DMS153 (cell line): ENCODE measurements at places on chromosomes 1 and 21.

- no peak for DNase-seq
These were observed 57.0 kb upstream of the TARBP1 start for GRCh38 chr1:234535763-234536515.

DNA sequence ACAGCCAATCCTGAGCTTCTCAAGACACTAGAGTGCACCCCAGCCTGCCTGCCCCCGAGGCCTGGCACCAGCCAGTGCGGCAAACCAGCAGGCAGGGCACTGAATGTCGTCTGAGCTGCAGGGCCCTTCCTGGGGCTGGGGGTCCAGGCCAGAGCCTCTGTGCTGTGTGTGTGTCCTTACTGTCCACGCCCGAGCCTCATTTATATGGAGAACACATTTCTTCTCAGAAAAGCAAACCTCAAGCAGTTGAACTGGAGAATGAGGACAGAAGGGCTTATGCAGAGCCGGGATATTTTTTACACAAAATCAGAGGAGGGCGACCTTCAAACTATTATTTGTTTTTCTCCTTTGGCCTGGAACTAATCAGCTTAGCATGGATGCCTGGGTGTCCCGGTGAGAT is 52.7 kb downstream of the POFUT2 start:
- no peak for DNase-seq

DNA sequence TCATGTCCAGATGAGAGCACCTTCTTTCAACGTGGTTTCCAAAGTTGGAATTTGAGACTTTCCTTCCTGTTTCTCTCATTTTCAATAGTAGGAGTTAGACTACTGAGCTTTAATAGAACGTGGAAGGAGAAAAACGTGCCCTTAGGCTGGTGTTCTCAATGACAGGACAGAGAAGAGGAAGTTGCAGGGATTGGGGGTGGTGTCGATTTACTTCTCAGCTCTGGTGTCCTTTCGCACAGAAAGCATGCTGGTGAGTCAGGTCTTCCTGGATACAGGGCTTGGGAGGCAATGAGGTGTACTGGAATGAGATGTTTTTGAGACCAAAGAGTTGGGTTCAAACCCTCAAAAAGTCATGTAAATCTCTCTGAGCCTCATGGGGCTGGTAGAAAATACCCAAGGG is 67.1 kb downstream of the HIVEP3 start:
- DNase-seq, result peak; percentile 46

DNA sequence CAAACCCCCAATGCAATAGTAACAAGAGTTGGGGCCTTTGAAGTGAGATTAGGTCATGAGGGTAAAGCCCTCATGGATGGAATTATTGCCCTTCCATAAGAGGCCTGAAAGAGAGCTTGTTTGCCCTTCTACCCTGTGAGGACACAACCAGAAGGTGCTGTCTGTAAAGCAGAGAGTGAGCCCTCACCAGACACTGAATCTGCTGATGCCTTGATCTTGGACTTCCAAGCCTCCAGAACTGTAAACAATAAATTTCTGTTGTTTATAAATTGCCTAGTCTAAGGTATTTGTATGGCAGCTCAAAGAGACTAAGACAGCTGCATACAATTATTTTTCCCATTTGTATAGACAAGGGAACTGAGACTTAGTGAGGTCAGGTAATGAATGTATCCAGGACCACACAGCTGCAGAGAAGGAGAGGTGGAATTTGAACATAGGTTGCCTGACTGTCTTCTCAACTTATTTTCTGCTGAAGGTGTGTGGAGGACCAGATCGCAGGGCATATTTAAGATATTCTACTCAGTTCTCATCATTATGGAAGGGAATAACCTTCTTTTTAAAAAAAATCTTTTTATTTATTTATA is 18.7 kb downstream of the IL23R start:
- DNase-seq, result no peak

DNA sequence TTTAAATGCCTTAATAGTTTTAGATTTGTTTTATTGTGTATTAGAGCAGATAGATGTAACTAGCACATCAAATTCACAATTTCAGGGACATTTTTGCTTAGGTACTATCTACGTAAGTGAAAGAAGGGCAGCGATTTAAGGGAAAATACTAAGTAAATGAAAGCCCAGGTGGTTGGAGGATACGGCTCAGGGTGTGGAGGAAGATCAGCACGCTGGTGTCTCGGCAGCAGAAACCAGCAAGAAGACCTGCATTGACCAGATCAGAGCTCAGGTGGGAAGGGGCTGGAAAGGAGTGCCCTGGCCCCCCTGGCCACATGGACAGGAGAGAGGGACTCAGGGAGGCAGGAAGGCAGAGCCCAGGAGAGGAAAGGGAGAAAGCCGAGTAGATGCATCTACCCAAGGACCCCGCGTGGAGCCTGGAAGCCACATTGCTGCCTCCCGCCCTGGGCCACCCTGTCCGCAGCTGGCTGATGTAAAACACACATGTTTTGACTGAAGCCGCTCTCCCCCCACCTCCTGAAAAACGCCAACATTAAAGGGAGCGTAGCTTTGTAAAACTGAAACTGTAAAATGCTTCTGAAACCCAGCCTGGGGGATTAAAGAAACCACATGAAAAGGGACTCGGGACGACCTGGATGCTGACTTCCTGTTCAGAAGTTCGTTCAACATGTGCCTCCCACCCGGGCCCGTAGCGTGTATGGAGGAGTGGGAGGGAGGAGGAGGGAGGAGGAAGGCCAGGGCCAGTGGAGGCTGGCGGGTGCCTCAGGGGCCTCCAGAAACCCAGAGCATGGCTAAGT is 72.6 kb upstream of the TARDBP start:
- DNase-seq, result no peak

DNA sequence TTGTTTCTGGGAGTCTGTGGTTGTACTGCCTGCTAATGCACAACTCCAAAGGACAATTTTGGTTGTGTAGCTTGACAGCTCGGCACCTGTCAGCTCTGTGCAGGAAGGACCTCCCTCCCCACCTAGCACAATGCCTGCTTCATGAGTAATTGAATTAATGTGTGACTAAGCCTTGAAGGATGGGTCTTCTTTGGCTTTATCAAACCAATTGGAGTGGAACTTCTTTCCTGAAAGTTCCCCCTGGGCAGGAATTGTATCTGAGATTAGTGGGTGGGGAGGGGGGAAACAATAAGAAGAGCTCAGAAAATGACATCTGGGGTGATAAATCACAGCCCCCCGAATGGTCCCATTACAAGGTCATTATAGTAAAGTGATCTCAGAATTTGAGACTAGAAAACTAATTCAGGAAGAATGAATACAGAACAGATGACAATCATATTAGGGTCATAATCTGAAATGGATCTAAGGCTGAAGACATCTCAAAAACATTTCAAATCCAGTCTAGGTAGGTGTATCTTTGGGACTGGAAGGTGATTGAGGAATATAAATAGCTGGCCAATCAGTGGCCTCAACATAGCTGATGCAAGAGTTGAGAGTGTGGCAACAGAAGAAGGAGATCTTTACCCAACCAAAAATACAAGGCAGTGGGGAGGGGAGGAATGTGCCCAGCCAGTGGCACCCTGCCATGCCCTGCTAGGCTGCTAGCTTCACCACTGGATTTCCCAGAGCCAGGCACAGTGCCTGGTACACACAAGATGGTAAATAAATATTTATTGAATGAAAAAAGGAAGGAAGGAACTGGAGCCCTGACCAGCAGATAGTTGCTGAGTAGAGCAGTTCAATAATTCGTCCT is 10.1 kb upstream of the SESN2 start:
- DNase-seq, result peak; percentile 40

DNA sequence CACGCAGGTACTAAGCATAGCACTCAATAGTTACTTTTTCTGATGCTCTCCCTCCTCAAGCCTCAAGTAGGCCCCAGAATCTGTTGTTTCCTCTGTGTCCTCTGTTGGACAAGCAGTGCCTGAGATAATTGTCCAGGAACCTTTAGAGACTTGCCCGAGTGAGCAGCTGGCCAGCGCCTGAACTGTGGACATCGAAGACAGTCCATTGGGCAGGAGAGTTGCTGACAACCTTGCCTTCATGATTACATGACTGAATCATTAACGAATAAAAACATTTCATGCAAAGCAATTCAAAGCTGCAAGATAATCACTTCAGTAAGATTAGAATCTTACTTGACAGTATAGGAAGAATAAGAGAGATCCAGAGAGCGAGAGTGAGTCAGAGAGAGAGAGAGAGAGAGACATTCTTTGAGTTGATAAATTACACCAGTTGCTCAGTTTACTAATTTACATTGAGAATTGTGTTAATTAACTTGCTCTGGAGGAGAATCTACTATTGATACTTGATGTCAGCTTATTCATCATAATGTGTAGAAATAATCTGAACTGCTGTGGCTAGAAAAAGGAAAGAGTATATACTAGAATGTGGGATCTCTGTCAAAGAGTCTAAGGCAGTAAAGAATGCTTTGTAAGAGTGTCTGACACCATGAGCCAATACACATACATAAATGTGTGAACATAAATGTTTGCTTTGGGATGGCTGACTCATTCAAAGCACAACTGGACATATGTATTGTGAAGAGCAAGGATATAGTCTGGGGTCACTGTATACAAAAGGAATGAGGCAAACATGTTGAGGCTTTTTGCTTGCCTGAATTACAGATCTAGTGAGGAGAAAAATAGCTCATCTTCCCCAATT is 216.0 kb downstream of the ZNF326 start:
- no peak for DNase-seq

DNA sequence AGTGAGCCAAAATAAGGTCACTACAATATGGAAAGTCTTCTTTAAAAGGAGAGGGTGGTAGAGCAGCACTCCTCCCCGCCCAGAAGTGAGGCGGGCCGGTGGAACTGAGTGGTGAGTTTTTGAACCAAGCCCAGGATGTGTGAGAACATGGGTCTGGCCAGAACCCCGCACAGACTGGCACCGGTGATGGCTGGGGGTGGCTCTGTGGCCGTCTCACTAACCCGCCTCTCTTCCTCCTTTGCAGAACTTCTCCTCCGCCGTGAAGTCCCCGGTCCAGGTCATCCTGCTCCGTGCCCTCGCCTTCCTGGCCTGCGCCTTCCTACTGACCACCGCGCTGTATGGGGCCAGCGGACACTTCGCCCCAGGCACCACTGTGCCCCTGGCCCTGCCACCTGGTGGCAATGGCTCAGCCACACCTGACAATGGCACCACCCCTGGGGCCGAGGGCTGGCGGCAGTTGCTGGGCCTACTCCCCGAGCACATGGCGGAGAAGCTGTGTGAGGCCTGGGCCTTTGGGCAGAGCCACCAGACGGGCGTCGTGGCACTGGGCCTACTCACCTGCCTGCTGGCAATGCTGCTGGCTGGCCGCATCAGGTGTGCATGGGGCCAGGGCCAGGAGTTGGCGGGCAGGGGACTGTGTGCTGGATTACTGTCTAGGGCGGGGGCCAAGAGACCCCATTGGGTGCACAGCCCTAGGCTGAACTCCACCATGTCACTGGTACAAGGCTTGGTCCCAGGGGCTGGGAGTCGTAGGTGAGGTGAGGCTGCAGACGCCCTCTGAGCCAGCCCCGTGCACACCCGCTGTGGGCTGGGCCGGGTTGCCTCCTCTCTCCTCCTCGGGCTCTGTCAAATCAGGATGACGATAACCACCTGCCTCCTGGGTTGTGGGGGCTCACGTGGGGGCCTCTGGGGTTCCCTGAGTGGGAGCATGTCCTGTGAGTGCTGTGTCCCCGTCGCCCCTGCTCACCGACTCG is 12.4 kb downstream of the TMEM201 start:
- DNase-seq, result no peak

- DNase-seq, result no peak
These were observed 9.7 kb upstream of the GPR61 start for GRCh38 chr1:109529881-109530456.

DNA sequence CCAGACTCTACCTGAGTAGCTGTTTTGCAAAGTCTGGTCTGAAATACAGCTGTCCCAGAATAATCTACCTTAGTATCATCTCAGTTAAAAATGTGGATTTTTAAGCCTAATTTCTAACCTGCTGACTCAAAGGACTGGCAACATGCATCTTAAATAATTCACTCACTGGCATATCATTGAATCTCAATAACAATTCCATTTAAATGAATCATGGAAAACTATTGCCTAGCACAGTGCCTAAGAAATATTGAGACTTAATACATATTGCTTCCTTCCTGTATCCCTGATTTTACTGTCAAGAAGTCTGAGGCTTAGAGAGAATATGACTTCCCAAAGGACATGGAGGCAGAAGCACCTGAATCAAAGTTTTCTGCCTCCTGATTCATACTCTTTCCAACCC is 3.1 kb downstream of the CCDC190 start:
- no peak for DNase-seq

DNA sequence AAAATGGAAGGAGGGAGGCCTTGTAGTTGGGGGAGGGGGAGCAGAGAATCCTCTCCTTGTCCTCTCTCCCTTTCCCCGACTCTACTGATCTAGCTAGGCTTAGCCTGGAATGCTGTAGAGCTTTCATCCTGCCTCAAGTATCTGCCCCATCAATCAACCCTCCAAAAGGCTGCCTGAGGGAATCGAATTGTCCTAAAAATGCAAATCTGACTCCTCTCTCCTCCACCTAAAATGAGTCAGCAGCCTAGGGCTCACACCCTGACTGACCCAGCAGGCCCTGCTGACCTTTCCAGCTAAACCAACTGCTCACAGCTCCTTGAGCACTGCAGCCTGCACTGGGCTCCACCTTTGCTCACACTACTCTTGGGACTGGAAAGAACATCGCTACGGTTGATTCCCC is 2.8 kb downstream of the HPDL start:
- no peak for DNase-seq

- no peak for DNase-seq
These were observed 1.9 kb downstream of the EPHX1 start for GRCh38 chr1:225811622-225812487.

DNA sequence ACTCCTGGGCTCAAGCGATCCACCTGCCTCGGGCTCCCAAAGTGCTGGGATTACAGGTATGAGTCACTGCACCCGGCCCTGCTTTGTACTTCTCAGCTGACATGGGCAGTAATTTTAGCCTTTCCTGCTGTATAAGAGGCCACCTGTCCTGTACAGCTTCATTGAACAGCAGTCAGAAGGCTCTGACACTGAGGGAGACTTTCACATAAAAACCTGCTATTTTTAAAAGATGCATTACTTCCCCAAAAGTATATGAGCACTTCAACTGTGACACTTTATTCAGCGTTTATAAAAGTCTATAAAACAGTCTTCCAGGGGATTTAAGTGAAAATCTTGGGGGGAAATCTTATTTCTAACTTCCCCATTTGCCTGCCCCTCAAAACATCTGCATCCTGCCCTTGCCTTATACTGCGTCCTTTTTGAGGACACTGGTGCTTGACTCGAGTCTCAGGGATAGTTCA is 17.6 kb downstream of the RNU5D-1 start:
- peak; percentile 71 for DNase-seq
